ENCODE measurements at places on chromosomes 5 and 9.

DNA sequence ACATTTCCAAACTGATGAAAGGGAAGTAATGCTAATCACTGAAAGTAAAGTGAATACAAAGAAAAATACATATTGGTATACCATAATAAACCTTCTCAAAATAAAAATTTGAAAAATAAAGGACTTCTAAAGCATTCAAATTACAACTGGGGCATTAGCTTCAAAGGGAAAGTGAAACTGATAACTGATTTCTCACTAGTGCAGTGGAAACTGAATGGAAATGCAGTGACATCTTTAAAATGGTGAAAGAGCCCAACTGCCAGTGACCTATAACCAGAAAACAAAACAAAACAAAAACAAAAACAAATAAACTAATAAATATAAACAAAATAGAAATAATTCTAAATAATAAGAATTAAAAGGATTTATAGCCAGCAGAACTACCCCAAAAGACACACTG, 297.5 kb upstream of the GRIN3A start:
- DNase-seq = no peak

- DNase-seq = no peak
Measured at GRCh38 chr5:167447466-167448375, 843.7 kb upstream of the WWC1 start.

DNA sequence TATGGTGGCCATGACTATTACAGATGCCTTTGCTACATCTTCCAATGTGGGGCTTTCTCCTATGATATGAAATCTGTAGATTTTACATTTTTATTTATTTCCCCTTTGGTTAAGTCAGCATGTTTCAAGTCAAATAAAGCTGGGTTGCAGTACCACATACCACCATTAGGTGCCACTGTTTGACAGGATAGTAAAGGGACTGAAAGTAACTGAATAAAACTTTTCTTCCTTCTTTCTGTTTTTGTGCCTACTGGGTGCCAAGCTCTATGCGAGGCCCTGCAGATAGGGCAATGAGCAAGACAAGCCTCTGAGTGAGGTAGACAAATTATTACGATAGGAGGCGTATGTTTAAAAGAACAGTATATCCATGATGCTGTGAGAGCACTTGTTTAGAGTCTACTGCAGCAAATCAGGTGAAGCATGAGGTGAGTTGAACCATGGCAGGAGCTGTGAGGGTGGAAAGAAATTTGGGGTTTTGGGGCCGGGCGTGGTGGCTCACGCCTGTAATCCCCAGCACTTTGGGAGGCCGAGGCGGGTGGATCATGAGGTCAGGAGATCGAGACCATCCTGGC, 64.8 kb downstream of the GDNF start:
- peak; percentile 20 for DNase-seq

DNA sequence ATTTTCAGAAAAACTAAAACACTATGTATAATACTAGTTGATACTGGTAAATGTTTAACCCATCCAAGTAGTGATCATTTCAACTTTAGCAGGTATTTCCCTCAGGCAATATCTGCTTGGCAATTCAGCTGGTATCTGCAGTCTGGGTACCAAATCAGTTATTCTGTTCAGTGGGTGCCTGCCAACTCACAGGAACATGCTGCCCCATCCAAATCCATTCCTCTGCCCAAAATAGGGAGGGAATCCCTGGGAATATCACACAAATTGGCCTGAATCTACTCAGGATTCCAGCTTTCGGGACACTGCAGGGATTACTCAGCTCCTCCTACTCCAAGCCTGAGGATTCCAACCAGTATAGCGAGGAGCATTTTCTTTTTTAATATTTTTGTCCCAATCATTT, 61.7 kb upstream of the PDE4D start:
- DNase-seq = no peak

DNA sequence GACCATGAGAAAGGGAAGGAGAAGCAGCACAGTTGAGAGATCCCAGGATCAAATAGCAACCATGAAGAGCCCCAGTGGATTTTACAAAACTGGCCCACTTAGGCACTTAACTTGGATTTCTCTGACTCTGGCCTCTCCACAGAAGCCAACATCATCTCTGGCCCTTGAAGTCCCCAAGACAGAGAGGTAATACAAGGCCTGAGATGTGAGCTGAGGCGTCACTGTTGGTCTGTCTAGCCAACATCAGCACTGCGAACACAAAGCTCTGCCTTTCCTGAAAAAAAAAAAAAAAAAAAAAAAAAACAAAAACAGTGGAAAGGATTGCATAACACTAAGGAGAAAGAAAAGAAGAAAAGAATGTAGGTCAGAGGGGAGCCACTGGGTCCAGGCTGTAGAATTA, 378.3 kb downstream of the BRINP1 start:
- no peak for DNase-seq

DNA sequence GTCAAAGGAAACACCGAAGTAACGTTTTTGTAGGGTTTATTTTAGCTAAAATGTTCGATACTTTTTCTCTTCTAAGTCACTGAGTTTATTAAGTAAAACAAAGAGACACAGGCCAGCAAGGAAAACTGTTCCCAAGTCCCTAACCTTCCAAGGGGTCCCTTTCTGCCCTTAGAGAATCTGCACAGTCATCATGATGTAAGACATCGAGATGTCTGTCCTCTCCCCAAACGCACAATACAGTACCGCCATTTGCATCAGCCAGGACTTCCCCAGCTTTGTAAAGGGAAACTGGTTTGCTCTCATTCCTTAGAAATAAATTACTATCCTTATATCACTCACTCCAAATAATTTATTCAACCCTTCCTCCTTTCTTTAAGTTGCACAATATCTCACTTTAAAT, 89.3 kb downstream of the MARCHF11 start:
- DNase-seq = no peak

DNA sequence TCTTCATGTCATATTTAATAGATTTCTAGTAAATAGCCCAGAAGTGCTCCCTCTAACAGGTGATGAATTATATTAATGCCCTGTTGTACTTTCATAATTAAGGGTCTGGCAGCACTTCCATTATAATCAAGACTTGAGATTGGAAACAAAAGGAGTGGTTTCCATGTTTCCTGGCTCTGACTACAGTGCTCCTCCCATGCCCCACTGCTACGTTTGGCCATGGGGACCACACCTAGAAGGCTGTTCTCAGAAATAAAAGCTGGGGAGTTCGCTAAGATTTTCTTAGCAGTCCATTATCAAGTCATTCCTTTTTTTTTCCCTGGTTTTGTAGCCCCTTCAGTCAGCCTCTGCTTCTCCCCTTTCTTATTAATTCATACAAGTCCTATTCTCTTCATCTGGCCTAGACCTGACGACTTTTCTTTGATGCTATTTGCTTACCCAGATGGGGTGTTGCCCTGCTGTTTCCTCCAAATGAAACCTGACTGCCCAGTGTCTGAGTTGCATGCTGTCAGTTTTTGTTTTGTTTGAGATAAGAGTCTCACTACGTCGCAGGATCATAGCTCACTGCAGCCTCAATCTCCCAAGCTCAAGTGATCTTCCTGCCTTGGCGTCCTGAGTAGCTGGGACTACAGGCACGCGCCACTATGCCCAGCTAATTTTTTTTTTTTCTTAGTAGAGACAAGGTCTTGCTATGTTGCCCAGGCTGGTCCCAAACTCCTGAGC, 312.1 kb upstream of the EFNA5 start:
- DNase-seq = no peak

- DNase-seq = no peak
Measured at GRCh38 chr5:78841767-78842166, 143.3 kb downstream of the ARSB start.

DNA sequence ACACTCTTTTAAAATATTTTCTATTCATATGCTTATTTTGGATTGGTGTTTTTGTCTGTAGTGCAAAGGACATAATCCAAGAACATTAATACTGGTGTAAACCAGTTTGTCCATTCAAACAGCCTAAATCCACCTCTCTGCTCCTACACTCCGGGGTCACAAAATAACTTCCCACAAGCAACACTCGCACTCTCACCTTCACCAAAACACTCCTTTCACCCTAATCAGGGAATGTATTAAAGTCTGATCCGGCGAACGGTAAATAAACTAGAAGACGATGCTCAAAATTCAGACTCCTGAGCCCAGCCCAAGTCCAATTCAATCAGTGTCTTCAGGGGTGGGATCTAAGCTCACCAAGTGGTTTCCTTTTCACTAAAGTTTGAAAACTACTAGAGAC, 649 bp downstream of the AP3B1 start:
- DNase-seq = peak; percentile 4

GRCh38 chr5:132658381-132659302, 669 bp downstream of the IL13 start:
- no peak for DNase-seq

DNA sequence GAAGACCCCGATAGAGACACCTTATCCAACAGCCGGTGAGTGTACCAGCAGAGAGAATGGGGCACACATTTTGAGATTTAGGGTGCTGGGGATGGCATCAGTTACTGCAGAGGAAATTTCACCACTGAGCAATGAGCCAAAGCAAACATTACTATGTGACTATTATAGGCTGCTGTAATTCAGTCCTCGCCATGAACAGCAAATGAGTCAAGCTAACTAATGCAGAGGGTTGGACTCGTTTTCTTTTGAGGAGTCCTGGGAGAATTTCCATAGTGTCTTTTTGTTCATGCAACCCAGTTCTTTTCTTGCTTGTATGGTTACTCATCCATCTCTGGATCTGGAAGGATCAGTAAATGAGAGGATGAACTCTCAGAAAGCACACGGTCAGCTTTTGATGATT, 323.8 kb downstream of the PSAT1 start:
- DNase-seq = peak; percentile 71

DNA sequence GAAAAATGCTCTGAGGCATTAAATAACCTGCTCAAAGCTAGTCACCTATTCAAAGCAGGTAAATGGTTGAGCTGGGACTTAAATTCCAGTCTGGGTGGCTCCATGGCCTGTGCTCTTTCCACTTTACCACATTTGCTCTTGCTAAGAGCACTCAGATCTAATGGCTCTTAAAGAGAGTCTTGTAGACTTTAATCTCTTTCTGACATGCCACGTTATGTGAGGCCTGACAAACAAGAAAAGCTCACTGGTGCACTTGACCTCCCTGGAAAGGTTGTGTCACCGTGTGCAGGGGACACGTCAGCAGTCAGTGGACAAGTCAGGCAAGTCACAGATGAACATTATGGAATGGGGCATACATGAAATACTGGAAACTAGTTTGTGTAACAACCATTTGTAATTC, 129.9 kb upstream of the RPS23 start:
- no peak for DNase-seq

- peak; percentile 93 for DNase-seq
Measured at GRCh38 chr5:27241564-27242257, 203.3 kb upstream of the CDH9 start.

GRCh38 chr5:165579911-165580310, 2074.5 kb downstream of the MAT2B start:
- DNase-seq = no peak

DNA sequence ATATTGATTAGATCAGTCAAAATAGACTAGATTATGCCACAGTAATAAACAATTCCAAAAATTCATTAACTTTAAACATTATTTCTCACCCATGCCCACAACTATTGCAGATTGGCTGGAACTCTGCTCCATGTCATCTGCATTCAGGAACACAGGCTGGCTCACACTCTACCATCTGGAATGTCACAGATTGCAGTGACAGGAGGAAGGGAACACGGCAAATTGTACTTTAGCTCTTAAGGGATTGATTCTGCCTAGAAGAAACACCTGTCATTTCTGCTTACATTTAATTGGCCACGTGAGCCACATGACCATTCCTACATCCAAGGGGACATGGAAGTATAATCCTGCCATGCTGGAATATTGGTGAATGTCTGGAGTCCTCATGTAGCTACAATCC, 54.4 kb downstream of the ATPSCKMT start:
- DNase-seq = no peak

DNA sequence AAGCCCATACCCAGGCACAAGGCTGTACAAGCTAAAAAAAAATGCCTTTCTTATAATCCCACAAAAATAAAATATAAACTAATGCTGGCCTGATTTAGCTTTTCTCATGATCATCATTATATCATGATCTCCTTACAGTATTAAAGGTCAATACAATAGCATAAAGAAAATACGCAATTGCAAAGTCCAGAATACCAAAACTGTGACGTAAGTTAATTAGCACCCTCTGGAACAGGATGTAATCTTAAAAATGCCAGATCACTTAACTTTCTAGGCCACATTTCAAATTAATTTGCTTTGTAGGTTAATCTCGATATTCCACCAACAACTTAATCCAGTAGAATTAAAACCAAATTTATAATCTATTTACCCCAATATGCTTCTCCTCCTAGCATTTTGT, 444.2 kb upstream of the CYLC2 start:
- no peak for DNase-seq

DNA sequence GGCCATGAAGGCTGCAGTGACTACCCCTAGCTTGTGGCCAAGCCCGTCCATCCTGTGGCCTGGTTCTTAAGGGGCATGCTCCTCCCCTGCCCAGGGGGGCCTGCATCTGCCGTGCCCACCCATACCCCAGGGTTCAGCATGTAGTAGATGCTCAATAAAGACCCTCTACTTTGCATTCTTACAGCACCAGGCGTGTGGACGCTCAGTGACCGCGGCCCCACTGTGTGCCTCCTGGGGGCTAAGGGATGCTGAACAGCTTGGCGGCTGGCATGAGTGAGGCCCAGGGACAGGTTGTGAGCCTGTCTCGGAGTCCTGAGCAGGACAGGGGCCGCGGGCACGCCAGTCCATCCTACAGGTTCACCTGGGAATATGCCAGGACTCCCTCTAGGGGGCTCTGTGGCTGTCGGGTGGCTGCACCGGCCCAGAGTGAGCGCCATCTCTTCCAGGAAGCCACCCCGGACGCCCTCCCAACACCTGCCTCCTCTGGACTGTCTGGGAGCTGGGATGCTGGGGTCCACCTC, 9.1 kb downstream of the NOTCH1 start:
- DNase-seq = no peak

GRCh38 chr5:37490120-37490810, 111.1 kb downstream of the WDR70 start:
- DNase-seq = no peak

- DNase-seq = peak; percentile 14
Measured at GRCh38 chr5:34657988-34658387, 1.9 kb downstream of the RAI14 start.

DNA sequence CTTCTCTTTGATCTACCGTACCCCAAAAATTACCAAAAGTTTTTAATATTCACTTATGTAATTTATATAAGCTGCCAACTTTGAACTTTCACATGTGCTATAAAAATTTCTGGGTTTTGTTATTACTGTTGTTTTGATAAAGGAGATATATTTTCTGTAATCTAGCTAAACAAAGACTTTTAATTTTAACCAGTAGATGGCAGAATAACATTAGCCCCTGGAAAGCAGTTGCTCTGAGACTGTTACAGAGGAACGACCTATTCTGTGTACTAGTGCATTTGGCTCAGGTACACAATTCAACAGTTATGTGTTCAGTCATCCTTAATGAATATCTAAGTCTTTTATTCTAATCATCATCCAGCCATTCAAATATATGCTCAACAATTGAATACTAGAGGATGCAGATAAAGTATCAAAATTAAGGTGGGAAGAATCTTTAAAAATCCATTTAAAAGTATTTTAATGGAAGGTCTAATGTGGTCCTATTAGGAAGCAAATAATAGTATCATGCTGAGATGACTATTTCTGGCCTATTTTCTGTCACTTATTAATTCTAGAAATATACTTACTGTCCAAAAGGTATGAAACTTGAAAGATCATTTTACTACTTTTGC, 8.6 kb downstream of the KLHL9 start:
- peak; percentile 54 for DNase-seq
